ENCODE measurements at places on chromosomes 6 and 20.
A peak's percentile ranks its signal among the peaks of the same experiment; 100 is the strongest.

GRCh38 chr6:103983011-103983410, 876.7 kb downstream of the HACE1 start:
- DNase-seq = no peak

DNA sequence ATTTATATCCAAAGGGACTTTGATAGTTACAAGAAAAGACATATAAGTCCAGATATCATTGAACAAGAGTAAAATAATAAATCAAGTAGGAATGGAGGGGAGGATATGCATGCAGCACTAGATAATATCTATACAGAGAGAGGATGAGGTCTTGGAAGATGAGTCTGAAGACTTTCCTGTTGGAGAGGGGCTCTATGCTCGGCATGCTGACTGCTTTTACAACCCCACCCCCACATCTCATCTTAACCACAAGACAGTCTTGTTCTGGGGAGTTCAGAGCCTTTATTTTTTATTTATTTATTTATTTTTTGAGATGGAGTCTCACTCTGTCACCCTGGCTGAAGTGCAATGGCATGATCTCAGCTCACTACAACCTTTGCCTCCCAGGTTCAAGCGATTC, 48.4 kb upstream of the IER3 start:
- no peak for DNase-seq

- DNase-seq = no peak
Observed at GRCh38 chr20:53220482-53221307, 248.5 kb downstream of the TSHZ2 start.

- DNase-seq = no peak
Observed at GRCh38 chr20:39822667-39823066, 860.5 kb downstream of the DHX35 start.

DNA sequence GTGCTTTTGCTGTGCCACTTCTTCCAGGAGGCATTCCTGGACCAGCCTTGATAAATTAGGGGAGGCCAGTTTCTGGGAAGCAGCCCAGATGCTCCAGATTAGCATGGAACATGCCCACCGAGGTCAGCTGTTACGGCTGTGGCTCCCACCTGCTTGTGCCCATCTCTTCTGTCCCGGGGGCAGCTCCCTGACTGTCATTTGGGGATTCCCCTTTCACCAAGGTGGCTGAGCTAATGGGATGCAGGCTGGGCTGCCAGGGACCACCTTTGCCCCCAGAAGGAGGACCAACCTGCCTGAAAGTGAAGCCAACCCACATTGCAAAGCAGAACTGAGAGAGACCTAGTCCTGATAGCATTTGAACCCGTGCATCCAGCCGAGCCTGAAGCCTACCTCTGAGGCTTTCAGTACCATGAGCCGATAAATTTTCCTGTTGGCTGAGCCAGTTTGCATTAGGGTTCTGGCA, 85.3 kb downstream of the PTPN1 start:
- DNase-seq = no peak

DNA sequence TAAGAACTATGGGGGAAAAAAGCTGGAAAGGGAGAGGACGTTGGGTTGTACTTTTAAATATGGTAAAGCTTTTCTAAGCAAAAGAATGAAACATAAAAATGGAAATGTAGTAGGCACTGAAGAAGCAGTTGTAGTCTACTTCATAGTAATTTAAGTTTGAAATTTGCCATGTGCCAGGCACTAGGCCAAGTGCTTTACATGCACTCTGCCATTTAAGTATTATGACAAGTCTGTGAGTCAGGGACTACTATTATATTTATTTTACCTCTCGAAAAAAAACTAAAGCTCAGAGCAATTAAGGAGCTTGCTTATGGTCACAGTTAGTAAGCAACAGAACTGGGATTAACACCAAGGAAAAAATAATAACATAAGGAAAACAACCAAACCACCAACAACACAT, 257.8 kb downstream of the GMDS start:
- DNase-seq = no peak

GRCh38 chr6:134256862-134257261, 61.0 kb downstream of the SGK1 start:
- DNase-seq = no peak

DNA sequence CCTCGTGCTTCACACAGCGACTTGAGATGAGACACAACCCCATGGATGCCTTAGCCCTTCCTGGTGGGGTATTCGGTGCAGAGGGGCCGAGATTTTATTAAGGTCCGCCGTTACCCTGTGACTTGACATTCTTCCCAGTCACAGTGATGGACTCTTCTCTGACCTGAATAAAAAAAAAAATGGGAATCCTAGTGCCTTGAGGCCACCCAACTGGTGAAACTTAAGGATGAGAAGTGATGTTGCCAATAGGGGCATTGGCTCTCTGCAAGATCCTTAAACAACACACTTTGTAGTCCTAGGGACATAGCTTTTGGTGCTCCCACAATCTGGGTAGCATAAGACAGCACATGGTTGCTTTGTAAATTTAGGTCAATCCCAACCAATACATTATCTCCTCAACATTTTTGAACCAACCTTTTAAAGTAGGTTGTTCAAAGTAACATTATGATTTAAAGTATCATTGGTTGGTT, 814 bp upstream of the ADNP start:
- no peak for DNase-seq

DNA sequence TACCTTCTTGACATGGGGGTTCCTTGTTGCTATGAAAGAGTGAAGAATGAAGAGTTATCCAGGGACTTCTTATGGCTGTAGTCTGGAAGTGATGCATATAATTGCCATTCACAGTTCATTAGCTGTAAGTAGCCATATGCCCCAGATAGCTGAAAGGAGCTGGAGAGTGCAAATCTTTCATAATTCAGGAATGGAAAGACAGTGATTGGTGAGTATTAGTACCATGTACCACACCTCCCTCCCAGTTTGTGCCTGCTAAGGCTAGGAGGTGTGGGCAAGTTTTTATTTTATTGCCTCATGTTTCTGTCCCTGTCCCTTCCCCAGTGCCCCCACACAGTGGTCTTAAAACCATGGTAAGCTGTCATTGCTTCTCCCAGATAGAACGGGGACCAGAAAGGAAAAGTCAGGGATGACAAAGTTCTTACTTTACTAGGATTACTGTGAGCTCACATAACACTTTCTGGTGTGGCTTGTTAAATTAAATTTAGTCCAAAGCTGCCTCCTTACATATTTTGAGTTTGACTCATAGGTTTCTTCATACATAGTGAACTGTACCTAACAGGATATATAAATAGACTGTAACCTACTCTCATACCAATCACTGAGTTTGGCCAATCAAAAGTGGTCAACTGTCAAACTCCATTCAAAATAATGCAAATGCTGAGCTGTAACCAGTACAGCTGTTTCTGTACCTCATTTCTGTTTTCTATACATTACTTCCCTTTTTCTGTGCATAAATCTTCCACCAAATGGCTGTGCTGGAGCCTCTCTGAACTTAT, 119.4 kb downstream of the RFPL4B start:
- no peak for DNase-seq

- DNase-seq = peak; percentile 88
Observed at GRCh38 chr20:63006540-63007359, at the start of gene BHLHE23. TSS of gene BHLHE23 (minus strand) at chr20:63006964. CDS start at chr20:63006774, 190 bp downstream.

DNA sequence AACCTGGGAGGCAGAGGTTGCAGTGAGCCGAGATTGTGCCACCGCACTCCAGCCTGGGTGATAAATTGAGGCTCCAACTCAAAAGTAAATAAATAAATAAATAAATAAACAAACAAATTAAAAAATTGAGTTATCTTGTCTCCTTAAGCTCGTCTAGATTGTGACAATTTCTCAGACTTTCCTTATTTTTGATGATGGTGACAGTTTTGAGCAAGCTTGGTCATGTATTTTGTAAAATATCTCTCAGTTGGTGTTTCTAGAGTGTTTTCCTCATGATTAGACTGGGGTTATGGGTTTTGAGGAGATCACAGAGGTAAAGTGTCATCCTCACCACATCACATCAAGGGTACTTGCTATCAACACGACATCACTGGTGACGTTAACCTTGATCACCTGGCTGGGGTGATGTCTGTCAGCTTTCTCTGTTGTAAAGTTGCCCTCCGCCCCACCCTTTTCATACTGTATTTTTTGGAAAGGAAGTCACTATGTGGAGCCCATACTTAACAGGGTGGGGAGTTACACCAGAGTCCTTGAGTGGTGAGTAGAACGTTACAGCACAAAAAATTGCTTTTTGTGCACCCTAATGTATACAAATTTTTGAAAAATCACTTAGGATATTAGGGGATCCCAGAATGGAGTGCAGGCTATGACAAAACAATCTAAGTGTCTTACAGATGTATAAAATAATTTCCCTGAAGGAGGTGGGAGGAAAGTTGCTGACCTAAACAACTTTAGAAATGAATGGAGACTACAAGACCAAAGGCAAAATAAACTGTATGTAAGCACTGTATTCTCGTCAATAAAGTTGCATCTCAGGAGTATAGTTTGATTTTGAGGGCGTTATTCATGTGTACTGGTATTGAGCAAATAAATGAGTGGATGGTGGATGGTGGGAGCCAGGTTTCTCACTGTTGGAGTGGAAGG, 116.4 kb upstream of the SGK1 start:
- DNase-seq = no peak

DNA sequence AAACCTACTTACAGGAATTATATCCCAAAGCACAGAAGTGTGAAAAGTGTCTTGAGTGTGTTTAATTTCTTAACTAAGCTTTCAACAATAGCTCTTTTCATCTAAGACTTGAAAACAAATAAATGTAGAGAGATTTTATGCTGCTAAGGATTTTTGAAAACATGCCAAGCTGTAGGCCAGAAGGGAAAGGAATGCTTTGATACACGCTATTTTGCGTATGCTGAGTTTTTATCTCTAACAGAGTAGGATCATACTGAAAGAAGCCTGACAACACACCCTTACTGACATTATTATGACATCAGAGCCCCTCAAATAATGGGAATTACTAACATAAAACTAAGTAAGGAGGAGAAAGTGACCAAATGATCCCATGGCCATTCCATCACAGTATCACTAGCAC, 265.5 kb downstream of the KHDC1L start:
- no peak for DNase-seq

GRCh38 chr6:125910527-125910926, 46.0 kb upstream of the HINT3 start:
- no peak for DNase-seq

DNA sequence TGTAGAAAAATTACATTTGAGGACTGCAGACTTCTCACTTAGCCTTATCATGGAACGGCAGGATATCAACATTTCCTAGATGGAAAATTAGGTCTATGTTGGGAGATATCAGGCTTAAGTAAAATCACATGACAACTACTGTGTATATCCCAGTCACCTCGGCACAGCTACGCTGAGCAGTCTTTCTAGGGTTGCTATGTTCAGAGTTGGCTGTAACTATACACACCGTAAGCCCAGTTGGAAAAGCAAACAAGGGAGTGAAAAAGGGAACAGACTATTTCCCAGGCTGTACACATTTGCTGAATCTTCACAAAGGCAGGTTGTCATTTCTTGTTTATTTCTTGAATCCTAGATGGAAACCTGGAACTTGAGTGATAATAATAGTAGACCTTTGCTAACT, 80.7 kb upstream of the PTPRK start:
- no peak for DNase-seq

- no peak for DNase-seq
Observed at GRCh38 chr6:124053315-124053714, 249.7 kb downstream of the NKAIN2 start.

DNA sequence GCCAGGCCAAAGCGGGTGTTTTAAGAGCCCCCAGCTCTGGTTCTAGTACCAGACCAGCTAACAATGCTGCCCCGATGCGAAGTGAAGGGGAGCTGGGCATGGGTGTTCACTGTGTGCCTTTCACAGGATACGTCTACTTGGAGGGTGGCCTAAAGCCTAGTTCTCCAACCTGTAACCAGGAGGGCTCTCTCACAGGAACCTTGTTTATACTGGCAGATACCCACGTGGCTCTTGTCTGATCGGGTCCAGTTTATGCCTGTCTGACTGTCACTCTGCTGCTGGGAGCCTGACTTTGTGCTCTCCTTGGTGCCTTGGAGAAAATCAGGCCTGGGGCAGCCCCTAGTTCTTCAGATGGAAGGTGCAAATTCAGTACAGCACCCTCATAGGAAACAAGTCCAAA, 60.2 kb upstream of the RNF144B start:
- no peak for DNase-seq

DNA sequence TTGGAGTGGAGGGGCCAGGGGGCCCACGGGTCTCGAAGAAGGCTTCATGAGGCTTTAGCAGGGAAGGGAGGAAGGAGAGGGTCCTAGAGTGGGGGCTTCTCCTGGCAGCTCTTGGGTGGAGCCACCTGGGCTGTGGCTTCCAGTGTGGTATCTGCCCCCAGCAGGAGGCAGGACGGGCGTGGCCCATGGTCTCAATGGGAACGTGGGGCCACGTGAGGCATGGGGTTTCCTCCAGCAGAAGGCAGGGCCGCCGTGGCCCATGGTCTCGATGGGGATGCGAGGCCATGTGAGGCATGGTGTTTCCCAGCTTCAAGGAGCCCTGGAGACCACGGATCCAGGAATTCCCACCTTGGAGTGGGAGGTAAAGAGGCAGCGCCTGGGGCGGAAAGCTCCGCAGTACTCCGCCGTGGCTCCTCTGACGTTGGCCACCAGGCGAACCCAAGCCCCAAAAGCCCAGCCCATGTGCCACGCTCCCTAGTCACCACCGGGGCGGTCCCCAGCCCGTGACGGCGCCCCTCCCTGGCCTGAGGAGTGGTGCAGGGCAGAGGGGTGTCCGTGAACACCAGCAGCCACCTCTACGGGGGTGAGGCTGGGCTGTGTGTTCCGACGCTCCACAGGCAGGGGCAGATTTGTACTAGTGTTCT, 62.0 kb upstream of the GATA5 start:
- no peak for DNase-seq

DNA sequence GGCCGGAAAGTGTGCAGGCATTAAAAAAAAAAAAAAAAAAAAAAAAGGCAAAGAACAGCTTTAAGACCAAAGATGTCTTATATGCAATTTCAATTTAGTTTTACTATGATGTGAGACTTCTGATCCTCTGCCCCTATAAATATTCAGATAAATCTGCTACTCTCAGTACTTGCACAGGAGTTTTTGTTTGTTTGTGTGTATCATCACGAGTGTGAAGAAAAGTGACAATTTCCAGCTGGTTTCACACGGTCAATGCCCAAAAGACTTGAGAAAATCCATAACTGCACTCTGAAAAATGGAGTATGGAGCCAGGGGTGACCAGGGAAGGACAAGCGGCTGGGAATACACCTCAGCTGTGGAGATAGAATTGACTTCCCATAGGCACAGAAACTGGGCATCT, 757.7 kb downstream of the C6orf118 start:
- DNase-seq = no peak

- DNase-seq = no peak
Observed at GRCh38 chr20:43949741-43950618, 35.3 kb downstream of the TOX2 start.

- DNase-seq = no peak
Observed at GRCh38 chr6:150024646-150025155, 631 bp downstream of the RAET1L start.

GRCh38 chr20:9136114-9136513, 67.2 kb downstream of the PLCB4 start:
- DNase-seq = no peak
